ENCODE measurements at places on chromosomes 16 and 17.

- DNase-seq, result no peak
These were observed 5.3 kb downstream of the ZNF469 start for GRCh38 chr16:88387941-88388627.

DNA sequence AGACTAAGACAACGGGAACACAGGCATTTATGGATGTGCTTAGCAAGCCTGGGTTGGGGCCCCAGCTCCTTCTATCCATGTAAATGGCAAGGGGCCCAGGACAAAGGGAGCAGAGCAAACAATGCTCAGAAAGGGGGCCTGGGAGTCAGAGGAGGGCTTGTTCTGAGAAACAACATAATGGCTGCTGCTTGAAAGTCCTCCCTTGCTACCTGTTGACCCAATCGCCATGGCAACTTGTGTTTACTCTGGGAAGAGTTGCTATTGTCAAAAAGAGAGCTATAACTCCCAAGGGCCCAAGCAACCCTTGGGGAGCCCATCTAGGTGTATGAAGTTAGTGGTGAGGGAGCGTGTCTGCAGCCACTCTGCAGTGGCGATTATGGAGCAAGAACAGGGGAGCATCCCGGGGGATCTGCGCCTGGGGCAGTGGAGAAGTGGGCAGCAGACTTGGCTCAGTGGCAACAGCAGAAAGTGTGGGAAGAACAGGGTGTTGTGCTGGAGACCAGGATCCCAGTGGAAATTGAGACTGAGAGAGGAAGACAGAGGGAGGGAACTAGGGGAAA, 118.7 kb upstream of the NLRP1 start:
- DNase-seq, result no peak

DNA sequence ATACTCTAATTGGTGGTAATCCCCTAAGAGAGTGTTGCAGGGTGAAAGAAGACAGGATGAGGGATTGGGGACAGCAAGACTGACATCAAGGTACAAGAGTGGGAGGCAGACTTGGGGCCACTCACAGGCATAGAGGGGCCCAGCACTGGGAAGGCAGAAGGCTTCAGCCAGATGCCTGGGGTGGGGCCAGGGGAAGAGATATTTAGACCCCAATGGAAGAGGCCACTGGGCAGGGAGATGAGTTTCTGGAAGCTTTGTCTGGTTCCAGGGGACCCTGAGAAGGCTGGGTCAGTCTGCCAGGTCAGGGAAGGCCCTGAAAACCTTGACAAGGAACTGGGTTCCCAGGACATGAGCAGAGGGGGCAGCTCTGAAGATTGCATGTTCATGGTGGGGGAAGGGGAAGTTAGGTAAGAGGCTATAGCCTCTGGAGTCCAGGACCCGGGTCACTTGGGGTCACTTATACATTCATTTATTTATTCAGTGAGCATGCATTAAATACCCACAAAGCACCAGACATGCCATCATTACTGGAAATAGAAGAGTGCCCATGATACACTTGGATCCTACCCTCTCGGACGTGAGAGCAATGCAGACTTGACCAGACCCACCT, 92.9 kb downstream of the TMEM132E start:
- DNase-seq, result no peak

DNA sequence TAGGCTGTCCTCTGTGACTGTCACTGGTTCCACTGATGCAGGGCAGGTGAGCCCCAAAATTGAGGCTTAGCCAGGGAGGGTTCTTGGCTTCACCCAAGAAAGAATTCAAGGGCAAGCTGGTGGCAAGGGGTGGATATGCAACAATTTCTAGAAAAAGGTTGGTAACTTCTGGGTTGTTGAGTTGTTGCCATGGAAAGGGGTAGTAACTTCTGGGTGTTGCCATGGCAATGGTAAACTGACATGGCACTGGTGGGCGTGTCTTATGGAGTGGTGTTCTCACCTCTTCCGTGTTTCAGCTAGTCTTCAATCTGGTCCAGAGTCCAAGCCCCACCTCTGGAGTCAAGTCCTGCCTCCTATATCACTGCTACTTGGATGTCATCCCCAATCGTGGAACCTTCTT, 9.5 kb upstream of the GUCY2D start:
- DNase-seq, result no peak

- DNase-seq, result no peak
These were observed 9.6 kb downstream of the ZNF750 start for GRCh38 chr17:82830249-82830661.

DNA sequence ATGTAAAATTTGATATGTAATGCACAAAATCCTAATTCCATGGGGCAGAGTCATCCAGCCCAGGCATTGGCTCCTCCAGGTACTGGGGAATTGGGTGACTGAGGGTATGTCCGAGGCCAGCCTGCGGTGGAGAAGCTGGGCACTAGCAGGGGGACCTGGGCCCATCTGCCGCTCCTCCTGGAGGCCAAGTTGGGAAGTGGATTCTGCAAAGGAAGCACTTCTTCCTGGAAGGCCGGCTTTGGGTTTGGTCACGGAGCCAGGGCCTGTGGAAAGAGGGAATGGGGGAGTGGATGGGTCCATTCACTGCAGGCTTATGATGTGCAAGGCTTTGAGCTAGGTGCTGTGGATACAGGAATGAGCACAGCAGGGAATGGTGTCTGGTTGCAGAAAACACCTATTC, 85.8 kb downstream of the GNAO1 start:
- DNase-seq, result no peak

GRCh38 chr16:8725513-8726178, 51.2 kb downstream of the ABAT start:
- no peak for DNase-seq

Measured in GOT3 (cell line).